ENCODE measurements at places on chromosomes 4 and X.

- DNase-seq = no peak
Measured at GRCh38 chr4:77493120-77493752, 112.4 kb upstream of the CXCL13 start.

GRCh38 chrX:115147220-115147619 is 42.0 kb upstream of the RBMXL3 start:
- DNase-seq = peak; percentile 3

DNA sequence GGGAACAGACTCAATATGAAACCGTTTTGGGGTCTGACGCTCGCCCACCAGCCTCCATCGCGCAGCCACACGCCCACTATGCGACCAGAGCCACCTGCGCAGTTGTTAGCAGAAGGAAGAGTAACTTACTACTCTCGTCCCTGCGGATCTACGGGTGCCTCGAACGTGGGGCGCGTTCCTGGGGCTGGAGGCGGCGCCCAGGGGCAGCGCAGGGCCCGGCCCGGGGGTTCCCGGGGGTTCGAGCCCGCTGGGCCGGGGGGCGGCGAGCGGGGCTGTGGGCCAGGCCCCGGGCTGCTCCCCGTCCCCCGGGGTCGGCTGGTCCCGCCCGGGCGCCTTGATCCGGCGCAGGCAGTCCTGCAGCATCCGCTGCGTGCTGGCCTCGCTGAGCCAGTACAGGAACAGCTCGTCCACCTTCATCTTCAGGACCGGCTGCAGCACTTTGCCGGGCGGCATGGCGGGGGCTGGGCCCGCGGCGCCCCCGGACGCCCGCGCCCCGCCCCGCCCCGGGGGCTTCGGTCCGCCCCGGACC is 404 bp downstream of the PPP2R3B start:
- no peak for DNase-seq

- DNase-seq = no peak
Measured at GRCh38 chrX:35743331-35743730, 54.8 kb upstream of the MAGEB16 start.

DNA sequence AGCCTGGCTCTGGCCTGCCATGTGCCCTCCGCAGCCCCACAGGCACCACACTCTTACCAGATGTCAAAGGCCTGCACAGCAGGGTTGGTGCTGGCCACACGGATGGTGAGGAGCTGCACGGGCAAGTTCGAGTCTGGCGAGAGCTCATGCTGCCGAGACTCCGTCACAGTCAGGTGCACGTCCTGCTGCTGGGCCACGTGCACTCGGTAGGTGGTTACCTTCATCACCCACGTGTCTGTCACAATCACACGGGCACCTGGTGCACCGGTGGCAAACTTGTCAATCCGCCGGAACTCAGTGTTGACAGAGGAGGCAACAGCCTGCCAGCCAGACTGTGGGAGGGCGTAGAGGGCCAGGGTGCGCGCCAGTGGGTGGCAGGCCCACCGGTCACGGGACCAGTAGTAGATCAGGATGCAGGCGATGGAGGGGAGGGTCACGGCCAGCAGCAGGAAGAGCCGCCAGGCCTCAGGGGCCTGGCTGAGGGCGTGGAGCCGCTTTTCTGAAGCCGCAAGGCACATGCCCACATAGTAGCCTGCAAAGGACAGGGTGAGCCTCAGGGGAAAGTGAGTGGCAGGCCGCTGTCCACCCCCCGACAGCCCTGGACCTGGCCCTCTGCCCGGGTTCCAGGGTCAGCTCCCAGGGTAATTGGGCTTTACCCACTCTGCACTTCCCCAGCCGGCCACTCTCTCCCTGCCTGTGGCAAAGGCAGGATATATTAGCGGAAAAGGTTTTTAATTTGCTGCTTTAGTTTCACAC is 2.9 kb downstream of the TMEM129 start:
- no peak for DNase-seq

DNA sequence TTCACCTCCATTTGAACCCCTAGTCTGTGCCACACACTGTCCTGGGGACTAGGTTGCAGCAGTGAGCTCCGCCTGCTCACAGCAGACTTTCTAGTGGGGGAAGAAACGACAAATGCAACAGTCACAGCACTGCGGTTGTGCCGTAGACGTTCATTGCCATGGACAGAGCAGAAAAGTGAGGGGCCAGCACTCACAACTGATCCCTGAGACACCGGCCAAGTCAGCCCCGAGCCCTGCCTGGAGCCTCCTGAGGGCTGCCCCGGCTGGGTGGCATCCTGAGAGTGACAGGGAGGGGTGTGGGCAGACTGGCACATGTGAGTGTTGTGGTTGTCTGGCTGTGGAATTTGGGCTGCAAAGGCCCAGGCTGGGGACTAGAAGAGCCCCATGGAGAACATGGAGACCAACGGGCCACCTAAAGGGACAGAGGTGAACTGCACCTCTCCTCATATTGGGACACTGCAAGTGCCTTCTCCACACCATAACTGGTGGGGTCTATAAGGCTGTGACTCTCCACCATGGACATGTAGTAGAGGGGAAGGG is 4.6 kb downstream of the DUSP9 start:
- DNase-seq = no peak

DNA sequence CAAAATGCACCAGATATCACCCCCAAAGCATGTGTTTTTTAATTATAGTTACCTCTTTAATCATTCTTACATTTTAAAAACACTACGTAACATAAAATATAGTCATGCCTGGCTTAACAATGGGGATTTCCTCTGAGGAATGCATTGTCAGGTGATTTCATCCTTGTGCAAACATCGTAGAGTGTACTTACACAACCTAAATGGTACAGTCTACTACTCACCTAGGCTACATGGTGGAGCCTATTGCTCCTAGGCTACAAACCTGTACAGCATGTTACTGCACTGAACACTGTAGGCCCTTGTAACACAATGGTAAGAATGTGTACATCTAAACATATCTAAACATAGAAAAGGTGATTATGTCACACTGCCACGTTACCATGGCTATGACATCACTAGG is 208.6 kb downstream of the SPOCK3 start:
- no peak for DNase-seq

GRCh38 chr4:184329659-184330400 is 112.2 kb upstream of the ENPP6 start:
- no peak for DNase-seq

GRCh38 chr4:10535912-10536311 is 78.7 kb upstream of the ZNF518B start:
- DNase-seq = no peak

- DNase-seq = no peak
Measured at GRCh38 chr4:125828346-125828745, 513.6 kb downstream of the FAT4 start.

- DNase-seq = no peak
Measured at GRCh38 chr4:15771216-15772058, 6.7 kb upstream of the CD38 start.
